Cortex of kidney (tissue), 1 donor: ENCODE measurements at places on chromosomes 7 and 10.

- DNase-seq, result no peak
Measured at GRCh38 chr7:137661634-137662033, 185.1 kb downstream of the DGKI start.

DNA sequence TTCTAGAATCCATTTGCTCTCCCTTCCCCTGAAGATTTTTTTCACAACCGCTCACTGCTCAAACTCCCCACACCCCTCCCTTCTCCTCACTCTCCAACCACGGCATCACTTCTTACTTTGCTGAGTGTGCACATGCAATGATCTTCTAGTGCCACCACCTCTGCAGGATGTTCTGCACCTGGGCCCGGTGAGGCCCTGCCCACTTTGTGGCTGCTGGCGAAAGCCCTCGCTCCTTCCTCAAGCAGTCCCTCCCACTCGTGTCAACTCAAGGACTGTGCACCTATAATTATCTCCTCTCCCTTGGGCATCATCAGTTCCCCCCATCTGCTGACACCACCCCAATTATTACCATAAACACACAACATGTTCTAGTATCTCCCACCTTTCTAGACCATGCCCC, 91.0 kb upstream of the LANCL2 start:
- DNase-seq, result no peak

DNA sequence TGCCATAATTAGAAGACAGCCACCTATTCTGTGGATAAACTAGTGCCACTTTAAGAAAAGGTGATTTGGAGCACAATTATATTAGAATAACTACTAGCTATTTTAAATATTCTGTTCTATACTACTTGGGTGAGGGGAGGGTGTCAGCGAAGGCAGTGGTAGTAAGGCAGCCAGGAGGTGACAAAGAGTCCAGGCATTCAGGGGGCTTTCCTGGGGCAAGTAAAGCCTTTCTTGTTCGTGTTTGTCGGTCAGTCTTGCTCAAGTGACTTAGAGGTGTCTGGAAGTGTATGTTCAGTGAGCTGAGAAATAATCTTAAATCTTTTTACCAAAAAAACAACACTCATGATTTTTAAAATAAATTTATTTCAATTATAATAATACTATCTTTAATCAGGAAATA, 34.4 kb downstream of the ADD3 start:
- DNase-seq, result no peak

- DNase-seq, result no peak
Measured at GRCh38 chr10:95540514-95541052, 20.6 kb downstream of the SORBS1 start.

DNA sequence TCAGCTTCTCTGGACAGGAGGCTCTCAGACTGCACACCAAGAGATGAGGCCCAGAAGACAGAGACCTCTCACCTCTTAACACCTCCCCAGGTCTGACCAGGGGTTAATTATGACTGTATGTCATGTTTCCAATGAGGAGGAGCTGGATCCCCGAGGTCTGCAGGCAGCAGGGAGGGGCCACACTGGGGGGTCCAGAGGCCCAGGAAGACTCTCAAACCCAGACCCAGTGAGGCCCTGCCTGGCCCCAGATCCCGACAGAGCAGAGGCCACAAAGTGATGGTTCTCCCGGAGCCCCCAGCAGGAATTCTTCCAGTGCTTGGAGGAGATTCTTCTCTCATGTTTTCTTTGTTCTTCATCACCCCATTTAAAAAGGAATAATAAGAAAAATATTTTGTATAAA, 28.8 kb downstream of the PTPRN2 start:
- DNase-seq, result no peak
